GM12878 (cell line): ENCODE measurements at places on chromosomes 6 and 20. TPM values are rescaled to one million over a fixed set of nuclear protein-coding genes. Genes with fewer than 3 reads are reported as not detected.

The CRISP3 gene
- not detected in 2 replicates for total RNA-seq

DNA sequence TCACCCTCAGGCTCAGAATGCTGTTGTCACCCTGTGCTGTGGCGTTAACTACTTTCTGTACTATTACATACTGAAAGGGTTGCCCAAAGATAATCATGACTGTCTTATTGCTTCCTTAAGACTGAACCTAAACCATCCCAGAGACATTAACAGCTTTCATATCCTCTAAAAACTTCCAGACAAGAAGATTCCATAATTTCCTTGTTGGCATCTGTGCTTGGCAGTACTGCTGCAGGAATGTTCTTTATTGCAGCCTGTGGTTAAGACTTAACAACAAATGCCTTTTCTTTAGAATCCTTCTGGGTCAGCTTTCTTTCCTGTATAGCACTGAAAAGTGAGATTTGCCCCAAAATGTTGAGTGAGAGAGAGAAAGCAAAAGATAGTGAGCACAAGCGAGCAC, 109.7 kb downstream of the GJA10 start:
- DNase-seq = no peak

The PNISR gene
- 84.0 and 105 TPM in 2 replicates for total RNA-seq

DNA sequence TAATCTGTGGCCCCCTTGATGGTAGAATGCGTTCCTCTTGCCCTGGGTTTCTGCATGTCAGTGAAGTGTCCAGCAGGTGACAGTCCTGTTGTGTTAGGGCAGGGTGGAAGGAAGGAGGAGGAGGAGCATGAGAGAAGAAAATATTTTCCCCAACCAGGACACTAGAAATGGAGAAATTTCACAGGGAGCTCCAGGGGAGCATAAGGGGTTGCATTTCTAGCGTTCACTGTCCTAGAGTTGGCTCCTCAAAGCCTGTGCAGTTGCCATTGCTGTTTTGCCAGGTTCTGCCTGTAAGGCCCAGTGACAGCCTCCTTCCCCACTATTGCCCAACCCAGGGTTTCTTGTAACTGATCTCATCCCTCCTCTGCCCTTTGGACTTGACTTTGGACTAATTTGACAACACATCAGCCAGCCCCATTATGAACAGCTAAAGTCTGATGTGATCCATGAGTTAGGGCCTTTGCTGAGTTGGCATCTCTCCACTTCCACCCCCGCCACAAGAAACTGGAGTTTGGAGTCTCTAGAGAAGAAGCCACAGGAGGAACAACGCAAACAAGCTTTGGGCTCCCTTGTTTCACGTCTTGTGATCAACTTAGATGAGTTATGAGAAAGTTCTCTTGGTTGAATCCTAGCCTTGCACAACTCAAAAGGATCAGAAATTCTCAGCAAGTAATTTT, 14.0 kb upstream of the FAM50B start:
- DNase-seq = no peak

DNA sequence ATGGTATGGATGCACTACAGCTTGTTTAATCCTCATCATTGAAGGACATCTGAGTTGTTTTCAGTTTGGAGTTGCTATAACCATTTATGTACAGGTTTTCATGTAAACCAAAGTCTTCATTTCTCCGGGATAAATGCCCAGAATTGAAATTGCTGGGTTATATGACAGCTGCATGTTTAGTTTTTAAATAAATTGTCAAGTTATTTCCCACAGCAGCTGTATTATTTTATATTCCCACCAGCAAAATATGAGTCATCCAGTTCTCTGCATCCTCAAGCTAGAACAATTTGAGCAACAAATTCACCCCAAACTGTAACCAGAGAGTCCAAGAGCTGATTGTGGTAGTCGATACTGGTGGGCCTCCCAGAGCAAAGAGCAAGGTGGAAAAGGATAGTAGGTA, 161.0 kb upstream of the PRND start:
- no peak for DNase-seq

DNA sequence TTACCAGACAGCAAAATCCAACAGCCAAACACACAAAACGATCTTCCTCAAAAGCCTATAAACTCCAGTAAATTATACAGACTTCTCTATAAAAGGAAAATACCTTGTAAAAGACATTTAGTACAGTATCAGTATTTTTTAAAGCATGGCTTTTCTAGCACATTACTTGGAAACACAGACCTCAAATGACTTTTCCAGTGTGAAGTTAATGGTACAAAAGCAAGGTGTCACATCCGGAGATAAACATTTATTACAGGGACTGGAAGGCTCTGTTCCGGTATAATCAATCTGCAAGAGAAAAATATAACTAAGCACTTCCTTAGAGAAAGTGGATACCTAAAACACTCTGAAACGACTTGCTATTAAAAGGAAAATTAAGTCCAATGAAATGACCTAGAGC, 17.1 kb downstream of the TMEM30A start:
- DNase-seq = no peak
